ENCODE measurements at places on chromosomes 12 and 14.

DNA sequence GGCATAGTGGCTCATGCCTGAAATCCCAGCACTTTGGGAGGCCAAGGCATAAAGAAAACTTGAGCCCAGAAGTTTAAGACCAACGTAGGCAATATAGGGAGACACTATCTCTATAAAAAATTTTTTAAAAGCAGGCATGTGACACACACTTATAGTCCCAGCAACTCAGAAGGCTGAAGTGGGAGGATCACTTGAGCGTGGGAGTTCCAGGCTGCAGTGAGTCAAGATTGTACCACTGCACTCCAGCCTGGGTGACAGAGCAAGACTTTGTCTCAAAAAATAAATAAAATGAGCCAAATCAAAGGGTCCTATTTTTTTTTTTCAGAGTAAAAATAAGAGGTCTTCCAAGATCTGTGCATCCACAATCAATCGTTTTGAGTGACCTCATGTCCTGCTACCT lies 237.6 kb downstream of the SLC16A7 start:
- DNase-seq: peak; percentile 21

DNA sequence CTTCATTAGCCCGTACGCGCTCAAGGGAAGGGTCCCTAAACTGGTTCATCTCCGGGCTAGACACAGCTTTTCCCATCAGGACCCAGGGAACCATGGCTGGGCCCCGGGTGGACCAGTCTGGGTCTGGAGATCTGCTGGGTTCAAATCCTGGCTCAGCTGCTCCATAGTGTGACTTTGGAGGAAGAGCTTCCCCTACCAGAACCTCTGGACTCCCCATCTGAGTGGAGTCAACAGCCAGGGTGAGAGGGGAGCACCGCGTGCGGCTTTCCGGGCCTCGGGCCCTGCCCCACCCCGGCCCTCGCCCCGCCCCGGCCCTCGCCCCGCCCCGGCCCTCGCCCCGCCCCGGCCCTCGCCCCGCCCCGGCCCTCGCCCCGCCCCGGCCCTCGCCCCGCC lies 41.2 kb downstream of the BEGAIN start:
- peak; percentile 58 for DNase-seq

GRCh38 chr12:49428793-49429192 lies 61.5 kb downstream of the SPATS2 start:
- peak; percentile 86 for DNase-seq

DNA sequence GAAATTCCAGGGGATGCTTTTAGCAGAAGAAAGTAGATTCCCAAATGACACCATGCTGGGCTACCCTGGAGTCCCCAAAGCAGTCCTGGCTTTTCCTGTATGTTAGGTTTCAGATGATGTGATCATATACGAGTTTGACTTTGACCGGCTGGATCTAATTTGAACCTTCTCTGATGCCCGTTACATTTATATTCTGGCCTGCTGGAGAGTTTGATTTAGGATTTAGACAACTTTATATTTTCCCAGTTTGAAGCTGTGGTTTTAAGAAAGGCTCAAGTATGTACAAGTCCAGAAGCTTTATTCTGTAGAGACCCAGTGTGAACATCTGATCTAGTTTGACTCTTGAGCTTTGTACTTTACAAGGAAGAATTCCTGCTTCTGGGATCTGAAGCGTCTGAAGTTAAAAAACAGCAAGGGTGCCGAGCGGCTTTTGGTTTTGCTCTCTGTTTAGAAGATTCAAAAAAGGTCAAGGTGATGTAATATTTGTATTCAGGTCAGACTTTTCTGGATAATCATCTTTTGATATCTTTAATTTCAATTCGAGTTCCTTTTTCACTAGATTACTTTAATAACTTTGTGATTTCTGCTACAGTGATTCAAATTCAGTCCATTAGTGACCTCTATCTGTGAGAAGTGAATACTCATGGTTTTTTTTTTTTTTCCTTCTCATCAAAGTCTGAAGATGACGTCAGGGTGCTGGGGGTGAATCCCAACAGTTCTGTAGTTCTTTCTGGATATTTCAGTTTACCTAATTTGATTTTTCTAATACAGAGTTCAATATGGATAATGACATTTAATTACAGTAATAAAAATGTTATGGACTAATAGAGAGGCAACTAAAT lies 6.3 kb downstream of the FLRT2 start:
- DNase-seq: no peak

- no peak for DNase-seq
Measured at GRCh38 chr14:50772412-50772811, 58.5 kb downstream of the NIN start.
